ENCODE measurements at places on chromosomes 1 and 21.
A peak's percentile ranks its signal among the peaks of the same experiment; 100 is the strongest.

- peak; percentile 60 for DNase-seq
Observed at GRCh38 chr1:154998818-154999570, 3.6 kb upstream of the ZBTB7B start.

GRCh38 chr1:229109320-229109761 is 161.6 kb upstream of the RAB4A start:
- DNase-seq = no peak

DNA sequence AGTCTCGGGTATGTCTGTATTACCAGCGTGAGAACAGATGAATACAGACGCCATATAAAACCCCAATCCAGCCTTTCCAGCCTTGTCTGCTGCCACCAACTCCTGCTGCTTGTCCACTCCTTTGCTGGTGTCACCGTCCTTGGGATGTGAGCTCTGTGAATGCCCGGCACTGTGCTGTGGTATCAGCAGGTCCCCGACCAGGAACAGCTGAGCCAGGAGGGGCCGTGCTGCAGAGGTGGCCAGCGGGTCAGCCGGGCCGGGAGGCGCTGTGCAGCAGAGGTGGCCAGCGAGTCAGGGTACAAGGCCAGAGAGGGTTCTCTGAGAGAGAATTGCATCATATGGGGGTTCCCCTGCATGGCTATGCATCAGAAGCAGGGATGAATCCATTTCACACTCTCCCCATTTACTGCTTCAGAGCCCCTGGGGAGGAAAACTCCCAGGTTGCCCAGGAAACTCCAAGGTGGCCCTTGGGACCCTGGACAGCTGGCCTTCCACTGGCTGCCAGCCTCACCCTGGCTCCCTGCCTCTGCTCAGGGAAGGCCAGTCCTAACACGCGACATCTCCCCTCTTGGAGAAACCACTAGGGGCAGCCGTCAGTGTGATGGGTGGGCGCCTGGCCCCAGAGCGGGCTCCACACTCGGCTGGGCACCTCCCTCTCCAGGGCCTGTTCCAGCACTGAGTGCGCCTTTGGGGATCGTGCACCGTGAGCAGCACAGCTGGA is 122.4 kb upstream of the COL6A1 start:
- DNase-seq = no peak

- no peak for DNase-seq
Observed at GRCh38 chr1:69791311-69791710, 223.6 kb downstream of the LRRC7 start.

DNA sequence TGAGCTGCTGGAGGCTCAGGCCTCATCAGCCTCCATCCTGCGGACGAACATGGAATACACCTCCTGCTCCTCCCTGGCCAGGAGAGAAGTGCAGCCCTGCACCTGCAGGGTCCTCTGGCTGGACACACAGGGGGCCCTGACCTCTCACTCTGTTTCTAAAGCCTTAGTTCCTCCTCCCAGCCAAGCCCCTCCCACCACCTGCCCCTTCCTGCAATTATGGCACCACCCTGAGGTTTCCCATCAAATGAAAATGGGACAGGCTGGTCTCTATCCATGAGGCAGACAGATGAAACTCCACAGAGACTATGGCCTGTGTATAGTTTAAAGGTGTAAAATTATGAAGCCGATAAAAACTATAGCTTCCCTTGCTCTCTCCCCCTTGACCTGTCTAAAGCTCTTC is 42.6 kb downstream of the CACNA1S start:
- no peak for DNase-seq

DNA sequence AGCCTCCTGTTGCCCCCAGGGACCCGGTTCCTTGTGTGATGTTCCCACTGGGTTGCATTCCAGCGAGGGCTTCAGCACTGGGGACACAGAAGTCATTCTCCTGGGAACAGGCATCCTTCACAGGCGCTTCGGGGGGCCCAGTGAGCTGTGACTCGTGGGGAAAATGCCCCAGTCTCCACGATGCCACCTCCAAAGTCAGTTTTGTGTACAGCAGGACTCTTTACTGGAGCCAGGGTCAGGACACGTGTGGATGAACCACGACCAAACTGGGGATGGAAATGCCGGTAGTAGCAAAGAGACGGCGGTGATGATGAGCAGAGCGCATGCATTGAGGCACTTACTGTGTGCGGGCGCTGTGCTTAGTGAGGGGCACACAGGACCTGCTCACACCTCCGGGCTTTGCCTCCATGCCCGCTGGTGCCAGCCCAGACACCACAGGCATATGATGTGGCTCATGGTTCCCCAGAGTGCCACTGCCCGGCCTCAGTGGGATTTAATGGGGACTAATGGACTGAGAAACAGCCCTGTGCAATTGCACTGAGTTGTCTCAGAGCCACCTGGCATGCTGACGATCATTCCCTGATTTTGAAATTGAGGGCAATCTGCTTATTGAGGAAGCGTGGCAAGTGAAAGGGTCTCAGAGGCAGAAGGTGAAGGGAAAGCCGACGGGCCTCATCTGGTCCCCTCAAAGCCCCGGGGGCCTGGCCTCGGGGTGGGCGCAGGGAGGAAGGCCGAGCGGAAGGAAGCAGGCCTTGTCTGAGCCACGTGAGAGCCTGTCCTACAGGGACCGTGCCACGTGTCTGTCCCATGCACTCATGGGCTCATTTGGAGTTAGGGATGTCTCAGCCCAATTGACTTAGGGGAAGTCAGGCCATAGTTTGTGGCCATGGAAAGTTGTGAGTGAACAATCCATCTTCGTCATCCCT is 91.4 kb downstream of the PDE9A start:
- no peak for DNase-seq

GRCh38 chr21:45640001-45640887 is 3.3 kb upstream of the PCBP3 start:
- no peak for DNase-seq

GRCh38 chr1:186454981-186455380 is 5.9 kb downstream of the PDC start:
- no peak for DNase-seq

DNA sequence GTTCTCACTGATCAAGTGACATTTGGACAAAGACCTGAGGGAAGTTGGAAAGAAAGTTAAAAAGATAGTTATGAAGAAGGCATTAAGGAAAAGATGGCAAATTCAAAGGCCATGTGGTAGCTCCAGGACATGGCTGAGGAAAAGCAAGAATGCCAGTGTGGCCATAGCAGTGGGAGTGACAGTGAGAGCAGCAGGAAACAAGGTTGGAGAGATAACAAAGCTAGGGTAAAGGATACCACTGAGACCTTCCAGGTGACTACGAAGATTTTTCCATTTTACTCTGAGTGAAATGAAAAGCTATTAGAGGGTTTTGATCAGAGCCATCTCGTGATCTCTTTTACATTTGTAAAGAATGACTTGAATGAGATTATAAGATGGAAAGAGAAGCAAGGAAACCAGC is 170.6 kb downstream of the SLC44A5 start:
- no peak for DNase-seq

GRCh38 chr1:111538343-111539025 is 35.1 kb upstream of the ADORA3 start:
- DNase-seq = no peak

- no peak for DNase-seq
Observed at GRCh38 chr1:11704194-11704529, 12.7 kb downstream of the DRAXIN start.

GRCh38 chr1:207628776-207629175 is 16.2 kb upstream of the CR1L start:
- DNase-seq = no peak

GRCh38 chr1:12316331-12316730 is 86.5 kb downstream of the VPS13D start:
- DNase-seq = no peak
